ENCODE measurements at places on chromosomes 2 and 18. TPM values are rescaled to one million over a fixed set of nuclear protein-coding genes. Genes with fewer than 3 reads are reported as not detected.

The TWIST2 gene
- not detected for total RNA-seq

DNA sequence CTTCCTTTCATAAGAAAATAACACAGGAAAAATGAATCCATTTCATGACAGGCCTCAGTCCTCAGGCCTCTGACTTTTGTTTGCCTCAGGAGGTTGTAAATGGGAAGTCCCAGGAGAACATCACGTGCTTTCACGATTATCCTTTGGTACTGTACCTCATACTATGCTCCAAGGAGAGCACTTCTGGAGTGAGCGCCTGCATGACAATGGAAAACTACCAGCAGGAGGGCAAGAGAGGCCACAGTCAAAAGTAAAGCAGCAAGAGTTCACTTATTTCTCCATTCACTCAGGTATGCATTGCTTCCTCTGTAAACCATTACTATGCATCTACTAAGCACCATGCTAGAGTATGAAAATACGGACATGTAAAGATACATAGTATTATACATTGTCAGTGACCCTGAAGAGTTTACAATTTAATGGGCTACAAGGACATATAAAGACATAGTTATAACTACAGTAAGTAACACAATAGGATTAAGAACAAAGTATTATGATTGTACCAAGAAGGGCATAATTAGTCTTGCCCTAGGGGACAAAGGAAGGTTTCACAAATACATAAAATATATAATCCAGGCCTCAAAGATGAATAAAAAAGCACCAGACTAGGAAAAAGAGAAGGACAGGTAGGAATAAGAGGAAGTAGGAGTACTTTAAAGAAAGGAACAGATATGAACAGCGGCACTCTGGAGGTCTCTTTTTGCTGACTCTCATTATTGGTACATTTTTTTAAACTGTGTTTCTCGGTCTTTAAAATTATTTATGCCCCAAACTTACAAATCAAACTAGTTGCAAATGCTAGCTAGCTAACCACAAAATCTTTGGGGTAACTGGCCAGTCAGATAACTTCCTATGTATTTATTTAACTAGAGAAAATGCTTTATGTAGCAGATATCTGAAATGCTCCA lies 806.7 kb downstream of the NRXN1 start:
- no peak overlapping the region for H3K27ac ChIP-seq
- no peaks in the 10 kb centered on the region for H3K27me3 ChIP-seq
- no peaks in the 10 kb centered on the region for H3K36me3 ChIP-seq
- H3K4me3 ChIP-seq, result no peak overlapping the region
- no peaks in the 10 kb centered on the region for H3K4me1 ChIP-seq

GRCh38 chr2:222305516-222306392 lies 7.0 kb upstream of the PAX3 start:
- H3K36me3 ChIP-seq, result peaks cover 3% of the 10 kb centered on the region
- no peak for DNase-seq
- peaks cover 90% of the 10 kb centered on the region for H3K27me3 ChIP-seq
- peak overlapping the region; percentile 62 for H3K4me3 ChIP-seq
- H3K4me1 ChIP-seq, result peaks cover 25% of the 10 kb centered on the region

DNA sequence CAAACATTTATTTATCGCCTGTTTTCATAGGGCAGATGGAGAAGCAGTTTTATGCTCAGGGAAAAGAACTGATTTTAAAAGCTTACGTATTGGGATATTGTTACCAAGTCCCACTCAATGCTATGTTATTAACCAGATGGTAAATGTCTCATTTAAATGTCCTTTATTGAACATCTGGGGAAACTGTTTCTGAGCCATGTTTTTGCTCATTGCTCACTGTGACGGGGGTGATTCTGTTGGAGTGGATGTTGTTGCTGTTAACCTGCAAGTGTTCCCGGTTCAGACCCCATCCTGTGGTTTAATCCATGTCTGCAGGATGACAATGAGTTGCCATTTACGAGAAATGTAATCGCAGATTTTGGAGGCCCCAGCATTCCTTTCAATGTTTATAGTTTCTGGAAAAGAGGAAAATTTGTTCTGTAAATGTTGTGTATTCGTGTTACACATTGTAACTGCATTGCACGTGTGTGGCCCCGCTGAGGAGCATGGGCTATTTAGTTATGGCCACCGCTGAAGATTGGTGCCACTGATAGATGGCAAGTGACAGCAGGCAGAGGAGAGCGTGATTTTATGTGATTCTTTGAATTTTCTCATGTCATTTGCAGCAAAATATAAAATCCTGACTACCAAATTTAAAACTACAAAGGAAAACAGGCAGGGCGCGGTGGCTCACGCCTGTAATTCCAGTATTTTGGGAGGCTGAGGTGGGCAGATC lies 174.8 kb upstream of the COPS8 start:
- H3K4me1 ChIP-seq, result no peaks in the 10 kb centered on the region
- DNase-seq, result no peak
- H3K27me3 ChIP-seq, result peaks cover 4% of the 10 kb centered on the region
- H3K4me3 ChIP-seq, result no peak overlapping the region

DNA sequence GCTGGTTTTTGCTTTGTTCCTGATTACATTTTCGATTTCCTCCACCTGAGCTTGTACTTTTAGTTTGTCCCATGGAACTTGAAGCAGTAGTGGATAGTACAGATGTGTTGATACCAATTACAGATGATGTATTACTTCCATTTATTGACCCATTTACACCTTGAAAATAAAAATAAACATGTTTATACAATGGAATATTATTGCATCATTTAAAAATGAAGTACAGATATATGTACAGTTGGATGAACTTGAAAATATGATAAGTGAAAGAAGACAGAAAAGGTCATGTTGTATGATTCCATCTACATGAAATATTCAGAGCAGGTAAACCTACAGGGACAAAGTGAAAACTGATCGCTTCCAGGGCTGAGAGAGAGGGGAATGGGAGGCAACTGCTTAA lies 160.3 kb upstream of the WDSUB1 start:
- no peak overlapping the region for H3K27ac ChIP-seq
- no peaks in the 10 kb centered on the region for H3K27me3 ChIP-seq
- H3K36me3 ChIP-seq, result peaks cover 22% of the 10 kb centered on the region
- DNase-seq, result no peak

- no peak for DNase-seq
- no peak overlapping the region for H3K4me3 ChIP-seq
- H3K27ac ChIP-seq, result no peak overlapping the region
- H3K36me3 ChIP-seq, result no peaks in the 10 kb centered on the region
- no peaks in the 10 kb centered on the region for H3K4me1 ChIP-seq
- H3K27me3 ChIP-seq, result peaks cover 6% of the 10 kb centered on the region
These were observed 158.3 kb downstream of the RTN4 start for GRCh38 chr2:54891909-54892308.

Measured in activated CD4-positive, alpha-beta T cell treated with anti-CD3 and anti-CD28 coated beads for 36 hours (primary cell).